Activated naive CD4-positive, alpha-beta T cell treated with Interleukin-2 at 50 U/mL for 16 hours (primary cell): ENCODE measurements at places on chromosomes 1 and 21.

GRCh38 chr1:10078494-10078893 is 45.7 kb downstream of the UBE4B start:
- DNase-seq: no peak

DNA sequence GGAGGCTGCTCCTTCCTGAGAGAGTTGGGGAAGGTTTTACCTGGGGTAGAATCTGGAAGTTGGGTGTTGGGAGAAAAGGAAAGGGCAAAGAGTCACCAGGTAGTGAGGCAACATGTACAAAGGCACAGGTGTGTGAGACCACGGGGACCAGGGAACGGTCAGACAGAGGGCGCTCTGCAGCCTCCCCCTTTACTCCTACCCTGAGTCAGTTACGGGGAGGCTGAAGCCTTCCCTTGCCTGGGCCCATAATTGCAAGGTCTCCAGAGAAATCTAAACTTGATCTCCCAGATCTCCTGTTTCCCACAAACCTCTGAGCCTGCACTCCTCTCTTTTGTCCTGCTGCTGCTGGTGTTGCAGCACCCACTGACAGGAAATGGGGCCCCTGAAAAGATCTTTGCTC is 22.0 kb downstream of the CCN1 start:
- no peak for DNase-seq

DNA sequence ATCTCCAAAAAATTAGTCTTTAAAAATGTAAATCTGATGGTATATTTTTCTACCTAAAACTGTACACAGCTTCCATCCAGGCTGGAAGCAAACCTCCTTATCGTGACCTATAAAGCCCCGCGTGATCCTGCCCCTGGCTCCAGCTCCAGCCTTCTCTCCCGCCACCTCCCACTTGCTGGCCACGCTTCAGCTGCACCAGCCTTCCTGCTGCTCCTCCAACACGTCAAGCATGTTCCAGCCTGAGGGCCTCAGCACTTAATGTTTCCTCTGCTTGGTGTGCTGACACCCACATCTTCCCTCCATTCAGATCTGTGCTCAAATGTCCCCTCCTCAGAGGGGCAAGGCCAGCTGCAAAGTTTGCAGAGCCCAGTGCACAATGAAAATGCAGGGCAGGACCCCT is 123.5 kb upstream of the MAGI3 start:
- DNase-seq: no peak

DNA sequence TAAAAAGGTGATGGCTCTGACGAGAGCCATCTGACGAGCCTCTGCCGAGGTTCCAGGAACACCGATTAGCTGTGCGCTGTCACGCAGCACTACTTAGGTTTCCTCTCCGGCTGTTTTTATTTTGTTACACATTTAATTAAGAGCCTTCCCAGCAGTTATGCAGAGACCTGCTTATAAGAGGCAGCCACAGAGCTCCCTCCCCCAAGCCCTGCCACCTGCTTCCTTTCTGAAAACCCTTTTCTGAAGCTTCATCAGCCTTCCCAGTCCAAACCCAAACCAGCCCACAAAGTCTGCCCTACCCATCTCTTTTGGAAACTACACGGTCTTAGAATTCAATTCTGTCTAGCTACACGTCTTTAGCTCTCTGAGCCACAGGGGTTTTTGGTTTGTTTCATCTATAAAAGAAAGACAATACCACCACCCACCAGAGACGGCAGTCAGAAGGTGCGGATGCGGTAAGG is 49.1 kb downstream of the ERI3 start:
- DNase-seq: no peak

- no peak for DNase-seq
These were observed 23.4 kb downstream of the KCNQ4 start for GRCh38 chr1:40806731-40807695.

GRCh38 chr1:201022493-201022819 is 1.1 kb downstream of the KIF21B start:
- no peak for DNase-seq

- no peak for DNase-seq
These were observed 2.3 kb upstream of the C4BPA start for GRCh38 chr1:207101720-207102119.

GRCh38 chr1:45535988-45536766 is 14.4 kb upstream of the AKR1A1 start:
- DNase-seq: no peak

GRCh38 chr1:115650961-115651360 is 9.2 kb downstream of the VANGL1 start:
- no peak for DNase-seq

- no peak for DNase-seq
These were observed 15.9 kb downstream of the PSEN2 start for GRCh38 chr1:226886122-226886901.

DNA sequence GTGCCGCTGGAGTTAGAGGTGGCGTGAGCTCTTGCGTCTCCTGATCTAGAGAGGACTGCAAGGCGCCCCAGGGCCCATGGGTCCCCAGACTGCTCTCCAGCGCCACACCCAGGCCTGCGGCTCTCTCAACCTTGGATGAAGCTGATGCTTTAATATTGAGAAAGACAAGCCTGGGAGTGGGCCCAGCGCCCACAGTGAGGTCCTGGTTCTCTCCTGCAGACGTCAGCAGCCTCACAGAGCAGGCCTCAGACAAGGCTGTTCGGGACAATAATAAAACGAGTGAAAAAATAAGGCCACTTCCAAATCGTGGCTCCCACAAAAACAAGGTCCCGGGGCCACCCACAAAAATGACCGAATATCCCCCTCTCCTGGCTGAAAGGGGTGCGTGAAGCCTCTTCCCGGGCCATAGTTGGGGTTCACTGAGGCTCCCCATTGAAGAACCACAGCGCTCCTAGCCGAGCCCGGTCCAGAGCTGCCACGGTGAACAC is 6.0 kb upstream of the DNMT3L start:
- DNase-seq: no peak

GRCh38 chr1:145751491-145752037 is 32.3 kb downstream of the CD160 start:
- DNase-seq: no peak

- no peak for DNase-seq
These were observed 6.8 kb upstream of the PTPRC start for GRCh38 chr1:198632007-198632406.

- no peak for DNase-seq
These were observed 9.8 kb upstream of the EGLN1 start for GRCh38 chr1:231431665-231432415.

- no peak for DNase-seq
These were observed 54.1 kb downstream of the CD46 start for GRCh38 chr1:207805841-207806421.

DNA sequence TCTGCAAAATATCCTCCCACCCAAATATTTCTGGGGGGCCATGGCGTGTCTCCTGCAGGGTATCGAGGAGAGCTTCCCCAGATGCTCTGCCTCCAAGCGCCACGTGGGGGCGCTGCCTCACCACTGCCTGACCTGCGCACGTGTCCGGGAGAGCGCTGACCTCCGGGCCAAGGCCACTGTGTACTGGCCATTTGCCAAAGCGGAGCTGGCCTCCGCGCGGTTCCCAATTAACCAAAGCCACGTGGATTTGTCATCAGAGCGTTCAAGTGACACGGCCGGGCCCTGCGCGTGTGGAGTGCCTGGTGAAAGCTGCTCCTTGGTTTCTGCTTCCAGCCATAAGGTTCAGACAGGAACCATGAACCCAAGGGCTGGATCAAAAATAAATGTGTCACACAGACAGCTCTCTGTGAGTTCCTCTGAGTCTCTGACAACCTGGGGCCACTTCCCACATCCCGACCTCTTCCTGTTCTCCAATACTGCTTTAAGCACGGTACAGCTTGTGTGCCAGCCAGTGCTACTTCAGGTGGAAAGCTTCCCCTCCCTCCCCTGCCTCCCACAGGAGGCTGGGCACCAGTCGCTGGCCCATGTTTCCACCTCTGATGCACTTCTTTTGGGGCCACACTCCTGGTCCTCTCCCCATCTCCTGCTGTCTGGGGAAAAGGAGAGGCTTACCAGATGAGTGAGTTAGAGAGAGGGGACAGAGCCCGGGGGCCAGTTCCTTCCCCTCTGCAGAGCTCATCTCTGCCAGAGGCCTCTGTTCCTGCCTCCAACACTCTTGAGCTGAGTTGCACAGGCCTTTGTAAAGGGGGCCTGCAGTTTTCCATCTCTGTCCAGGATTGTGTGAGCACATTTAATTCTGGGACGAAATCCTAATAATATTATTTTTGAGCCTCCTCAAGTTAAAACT is 26.1 kb downstream of the ZP4 start:
- DNase-seq: peak; percentile 2

GRCh38 chr1:20126041-20126805 is 6.9 kb upstream of the PLA2G2D start:
- no peak for DNase-seq

DNA sequence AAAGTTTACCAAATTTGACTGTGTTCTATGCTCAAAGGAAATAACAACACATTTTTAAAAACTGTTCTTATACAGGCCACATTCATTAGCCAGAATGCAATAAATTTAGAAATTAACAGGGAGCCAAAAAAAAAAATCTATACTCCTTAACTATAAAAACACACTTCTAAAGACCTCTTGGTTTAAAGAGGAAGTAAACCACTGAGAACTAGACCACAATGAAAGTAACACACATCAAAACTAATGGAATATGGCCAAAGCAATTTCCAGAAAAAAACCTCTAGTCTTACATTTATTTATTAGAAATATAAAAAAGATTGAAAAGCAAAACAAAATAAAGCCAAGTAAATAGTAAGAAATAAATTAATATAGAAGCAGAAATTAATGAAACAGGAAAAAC is 48.9 kb upstream of the GADD45A start:
- no peak for DNase-seq

DNA sequence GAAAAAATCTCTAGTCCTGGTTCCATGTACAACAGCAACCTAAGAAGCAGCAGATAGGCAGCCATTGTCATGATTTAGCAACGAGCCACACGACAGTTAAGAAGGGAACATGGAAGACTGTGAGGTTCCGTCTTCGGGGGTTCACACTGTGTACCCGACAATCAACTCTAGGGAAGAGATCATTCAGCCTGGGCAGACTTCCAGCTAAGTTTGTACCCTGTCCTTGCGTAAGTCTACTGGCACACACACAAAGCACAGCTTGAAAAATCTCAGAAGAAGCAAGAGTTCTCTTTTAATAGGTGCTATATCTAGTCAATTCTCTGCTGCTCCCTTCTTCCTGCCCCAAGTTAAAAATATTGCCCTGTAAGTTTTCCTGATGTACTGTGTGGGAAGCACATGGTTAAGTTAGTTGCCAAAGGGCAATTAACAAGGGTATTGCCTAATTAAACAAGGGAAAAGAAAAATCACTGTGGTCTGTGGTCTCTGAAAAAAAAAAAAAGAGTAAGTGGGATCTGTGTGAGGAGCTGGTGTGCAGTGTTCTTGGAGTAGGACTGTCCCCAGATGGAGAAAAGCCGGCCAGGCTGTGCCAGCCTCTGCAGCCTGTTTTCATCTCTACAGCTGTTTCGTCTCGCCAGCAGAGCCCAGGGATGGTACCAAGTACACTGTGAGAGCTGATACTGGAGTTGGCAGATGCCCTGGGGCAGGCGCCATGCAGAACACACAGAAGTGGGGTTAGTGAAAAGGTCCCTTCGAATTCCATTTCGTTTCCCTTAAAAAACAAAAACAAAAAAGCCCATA is 6.4 kb upstream of the MYBPHL start:
- DNase-seq: no peak

GRCh38 chr1:156385534-156386031 is 16.6 kb downstream of the RHBG start:
- peak; percentile 77 for DNase-seq

DNA sequence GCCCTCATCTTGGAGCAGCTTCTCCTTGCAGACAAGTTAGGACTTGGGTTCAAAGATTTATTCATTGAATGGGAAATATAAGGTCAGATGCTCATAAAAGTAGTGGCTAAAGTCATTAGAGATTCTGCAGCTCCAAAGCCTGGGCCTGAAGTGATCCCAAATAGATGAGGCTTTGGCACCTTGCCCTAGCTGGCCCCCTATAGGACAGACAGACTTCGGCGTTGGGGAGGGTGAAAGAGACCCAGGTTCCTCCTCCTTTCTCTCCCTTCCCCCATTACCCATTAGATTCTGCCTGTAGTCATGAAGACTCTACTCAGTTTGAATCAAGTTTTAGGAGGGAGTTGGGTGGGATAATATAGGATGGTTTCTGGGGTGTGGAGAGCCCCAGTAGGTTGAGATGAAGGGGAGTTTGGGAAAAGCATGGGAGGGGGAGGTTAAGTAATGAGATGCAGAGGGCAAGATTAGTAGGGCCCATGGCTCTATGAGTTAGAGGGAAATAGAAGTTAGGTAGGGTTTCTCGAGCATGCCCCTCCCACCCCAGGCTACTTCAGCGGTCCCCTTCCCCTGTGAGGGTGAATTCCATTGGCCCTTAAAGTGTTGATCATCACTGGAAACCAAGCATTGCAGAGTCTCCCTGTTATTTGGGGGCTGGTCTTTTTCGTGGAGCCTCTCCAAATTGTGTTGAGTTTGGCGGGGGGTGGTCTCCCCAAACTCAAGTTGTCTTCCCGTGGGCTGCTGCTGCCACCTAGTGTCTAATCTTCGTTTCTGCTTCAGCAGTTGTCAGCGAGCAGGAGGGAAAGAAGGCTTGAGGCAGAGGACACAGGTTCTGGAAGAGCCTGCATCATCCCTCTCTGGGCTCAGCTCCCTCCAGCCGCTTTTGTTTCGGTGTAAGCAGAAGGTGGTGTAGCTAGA is 2.1 kb upstream of the AHDC1 start:
- peak; percentile 63 for DNase-seq

- no peak for DNase-seq
These were observed 72.2 kb upstream of the SELENON start for GRCh38 chr1:25727635-25728286.

GRCh38 chr1:210332719-210333398 is 4.2 kb downstream of the HHAT start:
- DNase-seq: peak; percentile 77

DNA sequence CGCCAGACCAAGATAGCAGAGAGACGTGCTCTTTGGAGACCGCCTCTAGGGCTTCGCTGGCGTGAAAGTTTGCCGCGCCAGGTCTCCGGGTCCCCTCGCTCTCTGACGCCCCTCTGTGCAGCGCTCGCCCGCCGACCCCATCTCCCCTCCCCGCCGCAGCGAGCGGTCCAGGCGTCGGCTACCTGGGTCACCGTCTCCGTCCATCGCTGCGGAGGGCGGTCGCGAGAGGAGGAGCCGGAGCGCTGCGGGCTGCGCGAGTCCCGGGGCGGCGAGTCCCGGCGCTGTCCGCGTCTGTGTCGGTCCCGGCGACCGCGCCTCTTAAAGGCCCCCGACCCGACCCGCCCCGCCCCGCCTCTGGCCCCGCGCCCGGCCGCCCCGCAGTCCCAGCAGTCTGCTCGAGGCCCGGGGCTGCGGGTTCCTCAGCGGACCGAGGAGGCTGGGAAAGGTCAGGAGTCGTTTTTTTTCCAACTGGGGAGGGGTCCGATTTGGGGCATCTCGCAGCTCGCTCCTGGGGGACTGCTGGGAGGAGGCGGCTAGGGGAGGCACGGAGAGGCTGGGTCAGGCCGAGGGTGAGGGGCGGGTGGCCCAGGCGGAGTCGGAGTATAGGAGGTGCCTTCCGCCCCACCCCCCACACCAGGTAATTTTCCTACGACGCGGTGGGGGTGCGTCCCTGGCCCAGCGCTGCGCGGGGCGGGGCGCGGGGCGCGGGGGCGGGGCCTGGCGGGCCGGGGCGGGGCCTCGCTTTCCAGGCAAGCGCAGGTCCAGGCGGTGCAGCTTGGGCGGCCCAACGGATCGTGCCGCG is at the start of the genes FBXO2 and FBXO44:
Gene FBXO2, minus strand, starts transcription at position 293 of the 802 bp plus-strand sequence. Its CDS starts 89 bp downstream, at position 204.
Gene FBXO44, plus strand, starts transcription at position 741 of the 802 bp plus-strand sequence. CDS start 959 bp downstream, outside the sequence.
- peak; percentile 71 for DNase-seq
